ENCODE measurements at places on chromosomes 5 and 9.

- no peak for DNase-seq
Measured at GRCh38 chr9:117095081-117095480, 319.8 kb downstream of the ASTN2 start.

GRCh38 chr5:143402017-143402552 lies 1.4 kb downstream of the NR3C1 start:
- peak; percentile 39 for DNase-seq

DNA sequence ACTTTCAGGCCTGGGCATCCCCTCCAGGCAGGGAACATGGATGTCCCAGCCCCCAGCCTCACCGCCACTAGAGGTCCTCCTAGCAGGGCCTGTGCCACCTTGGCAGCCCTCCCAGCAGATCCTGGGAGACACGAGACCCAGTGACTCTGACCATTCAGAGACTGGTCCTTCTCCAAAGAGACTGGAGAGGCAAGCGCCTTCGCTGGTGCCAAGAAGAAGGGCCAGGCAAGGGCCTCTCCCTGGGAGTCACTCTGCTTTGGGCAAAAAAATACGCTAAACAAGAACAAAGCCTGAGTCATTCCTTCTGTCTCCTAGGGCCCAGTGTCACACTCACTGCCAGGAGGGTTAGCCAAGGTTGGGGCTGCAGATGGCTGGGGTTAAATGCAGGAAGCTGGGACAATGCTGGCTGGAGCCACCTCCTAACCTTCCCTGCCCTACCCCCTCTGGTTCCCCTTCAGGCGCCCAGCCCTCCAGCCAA lies 35.3 kb upstream of the SMIM23 start:
- DNase-seq, result no peak

GRCh38 chr5:78922879-78923621 lies 62.1 kb downstream of the ARSB start:
- DNase-seq, result no peak

DNA sequence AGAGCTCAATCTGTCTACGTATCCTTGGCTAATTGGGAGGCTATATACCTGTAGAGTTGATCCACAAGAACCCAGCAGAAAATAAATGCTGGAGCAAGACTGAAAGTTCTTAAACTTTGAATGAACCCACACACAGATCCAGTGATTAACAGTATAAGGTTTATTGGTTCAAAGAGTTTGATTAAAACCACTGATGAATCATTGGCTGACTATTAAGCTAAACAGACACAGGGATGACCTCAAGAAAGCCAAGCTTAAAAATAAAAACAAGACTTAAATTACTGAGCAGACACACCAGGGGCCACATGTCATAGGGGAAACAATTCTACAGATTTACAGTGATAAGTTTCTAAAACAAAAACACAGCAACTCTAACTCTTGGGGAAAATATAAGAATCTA lies 163.6 kb downstream of the SPATA31D1 start:
- DNase-seq, result no peak

All from CD4-positive, alpha-beta T cell treated with Interleukin-2 at 100 ng/mL for 4 hours (primary cell).